MCF 10A (cell line): ENCODE measurements at places on chromosomes 4 and X.

DNA sequence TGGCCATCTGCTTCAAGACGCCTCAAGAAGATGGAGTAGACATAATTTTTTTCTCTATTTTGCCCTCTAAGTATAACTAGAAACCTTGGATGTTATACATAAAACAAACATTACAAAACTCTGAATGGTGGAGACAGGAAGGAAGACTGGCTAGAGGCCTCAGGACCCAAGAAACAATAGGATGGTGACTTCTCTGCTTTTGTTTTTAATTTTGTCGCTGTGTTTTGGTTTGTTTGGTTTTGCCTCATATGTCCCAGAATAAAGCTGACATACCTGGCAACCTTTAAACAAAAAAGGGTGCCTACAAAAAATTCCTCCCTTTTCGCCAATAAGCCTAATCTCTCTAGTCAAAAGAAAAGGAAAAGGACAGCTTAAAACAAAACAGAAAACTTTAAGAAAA is 109.1 kb downstream of the PPP4R3C start:
- no peak for DNase-seq

DNA sequence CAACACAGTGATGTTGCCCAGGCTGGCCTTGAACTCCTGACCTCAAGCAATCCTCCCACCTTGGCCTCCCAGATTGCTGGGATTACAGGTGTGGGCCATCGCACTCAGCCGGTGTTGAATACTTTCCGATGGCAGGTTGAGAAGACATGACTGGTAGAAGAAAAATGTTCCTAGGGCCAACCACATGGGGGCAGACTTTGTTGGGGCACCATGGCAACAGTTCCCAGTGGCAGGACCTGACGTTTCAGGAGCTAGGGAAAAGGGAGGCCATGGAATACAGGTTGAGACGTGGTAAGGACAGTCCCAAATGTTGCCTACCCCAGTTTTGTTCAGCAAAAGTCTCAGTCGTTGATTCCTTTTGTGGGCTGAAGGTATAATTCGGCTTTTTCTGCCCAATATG is 134.6 kb downstream of the ASMT start:
- peak; percentile 5 for DNase-seq

DNA sequence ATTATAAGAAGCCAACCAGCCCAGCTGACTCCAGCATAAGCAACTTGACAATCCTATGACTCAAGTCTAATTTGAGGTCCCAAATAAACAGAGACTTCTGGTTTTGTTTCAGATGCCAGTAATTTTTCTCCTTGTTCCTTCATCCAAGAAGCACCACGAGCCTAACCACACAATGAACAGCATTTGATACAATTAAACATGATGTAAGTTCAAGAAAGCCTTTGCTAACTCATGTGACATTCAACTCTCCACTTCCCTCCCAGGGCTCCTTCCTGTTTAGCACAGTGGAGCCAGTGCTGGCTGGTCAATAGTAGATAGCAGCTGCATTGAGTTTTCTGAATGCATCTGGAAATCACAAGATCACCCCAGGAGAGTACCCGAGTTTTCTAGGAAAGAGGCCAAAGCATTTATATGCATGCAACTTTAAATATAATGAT is 206.3 kb downstream of the ARHGAP24 start:
- DNase-seq, result peak; percentile 24

DNA sequence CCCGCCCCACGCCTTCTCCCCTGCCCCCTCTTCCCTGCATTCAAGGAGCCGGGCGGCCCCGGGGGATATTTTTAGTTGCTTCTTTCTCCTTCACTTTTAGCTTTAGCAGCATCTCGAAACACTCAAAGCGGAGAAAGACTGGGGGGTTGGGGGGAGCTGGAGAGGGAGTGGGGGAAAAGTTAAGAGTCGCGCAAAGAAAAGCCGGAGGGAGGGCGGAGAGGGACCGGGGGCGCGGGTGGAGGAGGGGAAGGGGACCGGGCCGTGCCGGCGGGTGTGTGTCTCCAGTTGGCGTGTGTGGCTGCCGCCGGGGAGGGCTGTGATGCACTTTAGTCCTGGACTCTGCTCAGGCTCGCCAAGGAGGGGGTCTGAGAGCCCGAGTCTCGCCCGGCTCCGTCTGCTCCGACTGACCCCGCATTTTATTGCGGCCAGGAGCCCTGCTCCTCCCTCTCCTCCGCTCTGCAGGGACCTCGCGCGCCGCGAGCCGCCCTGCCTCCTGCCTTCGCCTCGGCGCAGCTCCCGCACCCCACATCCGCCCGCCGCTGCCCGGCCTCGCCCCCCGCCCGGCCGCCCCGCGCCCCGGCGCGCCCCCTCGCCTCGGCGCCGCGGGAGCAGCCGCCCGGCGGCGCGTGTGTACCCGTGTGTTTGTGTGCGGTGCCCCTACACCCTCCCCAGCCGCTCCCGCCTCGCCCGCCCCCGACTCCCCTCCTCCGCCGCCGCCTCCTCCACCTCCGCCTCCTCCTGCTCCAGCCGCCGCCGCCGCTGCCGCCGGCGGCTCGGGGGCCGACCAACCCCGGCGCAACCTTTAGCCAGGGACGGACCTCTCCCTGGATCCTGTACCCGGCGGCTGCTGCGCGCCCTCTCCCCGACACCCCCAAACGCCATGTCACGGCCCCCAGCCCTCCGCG is 1.4 kb downstream of the ZNF827 start:
- DNase-seq, result peak; percentile 57

DNA sequence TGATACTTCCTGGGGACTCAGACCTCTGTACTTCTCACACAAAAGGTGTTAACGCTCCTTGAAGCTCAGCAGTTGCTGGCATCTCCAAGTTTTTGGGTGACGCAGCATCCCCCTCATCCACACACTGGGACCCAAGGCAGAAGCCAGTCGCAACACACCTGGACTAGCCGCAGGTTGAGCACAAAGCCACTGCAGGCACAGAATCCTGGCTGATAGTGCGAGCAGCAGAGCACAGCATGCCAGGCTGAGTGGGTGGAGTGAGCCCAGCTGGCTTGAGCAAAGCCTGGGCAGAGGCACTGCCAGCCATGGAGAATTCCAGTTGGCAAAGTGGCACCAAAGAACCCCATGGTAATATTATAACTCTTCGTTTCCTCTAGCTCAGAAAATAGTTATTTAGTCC is 873.2 kb upstream of the NDST4 start:
- DNase-seq, result no peak

DNA sequence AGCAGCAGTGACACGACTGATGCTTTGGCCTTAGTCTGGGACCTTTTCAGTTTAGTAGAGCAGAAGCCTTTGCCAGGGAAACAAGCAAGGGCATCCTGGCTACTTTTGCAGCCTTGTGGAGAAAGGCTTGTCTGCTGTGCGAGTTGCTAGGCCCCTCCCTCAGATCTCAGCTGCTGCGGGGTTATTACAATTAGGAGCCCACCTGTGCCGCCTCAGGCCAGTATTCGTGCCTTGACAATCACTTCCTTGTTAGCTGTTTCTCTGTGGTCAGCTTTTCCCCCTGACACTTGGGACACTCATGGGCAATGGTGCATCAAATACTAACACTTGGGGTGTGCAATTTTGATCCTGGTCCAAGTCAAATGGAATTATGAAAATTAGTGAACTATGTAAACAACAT is 67.9 kb downstream of the SH2D1A start:
- no peak for DNase-seq

DNA sequence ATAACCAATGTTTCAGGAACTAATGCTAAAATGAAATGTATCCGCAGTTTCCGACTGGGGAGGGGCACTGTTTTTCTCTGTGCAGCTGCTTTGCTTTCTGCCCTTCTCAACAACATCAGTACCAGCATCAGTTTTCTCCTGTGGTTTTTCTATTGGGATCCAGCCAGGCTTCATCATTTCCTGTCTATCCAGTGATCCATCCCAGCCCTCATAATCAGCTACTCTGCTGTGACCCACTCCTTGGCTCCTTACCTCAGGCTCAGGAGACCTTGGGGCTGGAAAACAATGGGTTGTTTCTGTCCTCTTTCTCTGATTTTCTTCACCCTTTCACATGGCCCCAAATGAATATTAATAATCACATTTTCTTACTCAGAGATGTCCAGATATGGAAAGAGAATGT is 222.2 kb upstream of the DKK2 start:
- peak; percentile 36 for DNase-seq

GRCh38 chr4:76998251-76998901 is 48.8 kb downstream of the SEPTIN11 start:
- no peak for DNase-seq

- DNase-seq, result no peak
These were observed 4.4 kb downstream of the RBM3 start for GRCh38 chrX:48578661-48579128.

DNA sequence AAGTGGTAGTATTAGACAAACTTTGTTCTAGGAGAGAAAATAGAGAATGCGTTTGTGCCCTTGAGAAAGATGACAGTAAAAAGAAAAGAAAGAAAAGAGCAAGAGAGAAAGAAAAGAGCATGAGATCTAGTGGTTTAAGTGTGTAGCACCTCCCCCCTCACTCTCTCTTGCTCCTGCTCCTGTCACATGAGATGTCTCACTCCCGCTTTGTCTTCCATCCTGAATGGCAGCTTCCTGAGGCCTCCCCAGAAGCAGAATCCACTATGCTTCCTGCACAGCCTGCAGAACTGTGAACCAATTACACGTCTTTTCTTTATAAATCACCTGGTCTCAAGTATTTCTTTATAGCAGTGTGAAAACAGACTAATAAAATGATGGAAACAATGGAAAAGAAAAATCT is 499.6 kb downstream of the ACTRT1 start:
- no peak for DNase-seq

- peak; percentile 58 for DNase-seq
These were observed 772 bp upstream of the PABPC4L start for GRCh38 chr4:134202166-134202956.

GRCh38 chr4:174281182-174281737 is 2.2 kb downstream of the FBXO8 start:
- no peak for DNase-seq

- no peak for DNase-seq
These were observed 52.7 kb downstream of the CORIN start for GRCh38 chr4:47785153-47785552.

- DNase-seq, result no peak
These were observed 109.2 kb downstream of the ARHGAP10 start for GRCh38 chr4:147840838-147841738.

DNA sequence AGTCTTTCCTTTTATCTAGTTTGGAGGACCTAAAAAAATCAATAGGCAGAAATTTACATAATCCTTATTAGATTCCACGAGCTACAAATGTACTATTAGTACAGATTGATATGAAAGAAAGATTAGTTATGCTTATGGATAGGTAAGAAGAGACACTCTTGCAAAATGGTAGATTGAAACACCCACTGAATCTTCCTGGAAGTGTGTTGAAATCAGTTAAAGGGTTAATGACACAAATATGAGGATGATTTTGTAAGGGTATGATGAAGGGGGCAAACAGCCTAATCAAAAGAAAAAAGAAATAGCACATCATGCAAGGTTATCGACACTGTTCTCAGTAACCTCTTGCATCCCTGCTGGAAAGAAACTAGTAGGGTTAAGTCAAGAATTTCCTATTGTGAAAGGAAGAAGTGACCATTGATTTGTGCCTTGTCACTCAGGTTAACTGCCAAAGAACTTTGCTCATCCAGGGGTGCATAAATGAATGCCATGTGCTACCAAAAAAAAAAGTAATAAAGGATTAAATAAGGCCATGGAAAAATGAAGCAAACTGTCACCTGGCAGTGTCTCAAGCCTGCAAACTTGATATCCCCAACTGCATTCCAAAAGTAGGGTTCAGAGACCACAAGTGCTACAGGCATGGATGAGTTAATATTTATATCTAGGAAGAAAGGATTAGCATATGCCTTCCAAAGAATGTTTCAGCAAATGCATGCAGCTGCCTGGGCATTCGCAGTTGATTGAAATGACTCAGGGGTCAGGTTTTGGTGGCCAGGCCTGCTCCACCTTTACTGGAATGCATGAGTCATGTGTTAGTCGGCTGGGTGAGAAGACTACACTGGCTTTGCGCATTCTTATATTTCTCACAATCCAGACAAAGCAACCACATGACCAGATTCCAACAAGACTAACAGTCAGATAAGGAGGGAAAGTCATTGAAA is 78.3 kb upstream of the ATXN3L start:
- DNase-seq, result peak; percentile 98

- DNase-seq, result peak; percentile 5
These were observed 251.1 kb upstream of the MAD2L1 start for GRCh38 chr4:120317713-120318112.

DNA sequence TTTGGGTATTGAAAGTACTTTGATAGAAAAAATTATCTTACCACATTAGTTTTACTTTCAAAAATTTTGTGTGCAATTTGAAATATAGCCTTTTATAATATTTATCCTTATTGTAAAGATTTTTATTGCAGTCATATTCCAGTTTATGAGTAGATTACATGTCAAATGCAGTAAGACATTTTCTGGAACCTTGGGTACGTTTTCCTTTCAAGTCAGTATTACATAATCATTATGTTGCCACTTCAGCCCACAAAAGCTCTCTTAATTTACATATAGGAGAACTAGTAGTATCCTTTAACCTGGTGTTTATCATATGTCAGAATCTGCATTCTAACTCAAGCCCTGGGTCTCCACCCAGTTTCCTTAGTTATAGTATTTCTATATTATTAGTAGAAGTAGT is 98.5 kb downstream of the CENPC start:
- no peak for DNase-seq

GRCh38 chr4:69531251-69531650 is 35.5 kb upstream of the UGT2B4 start:
- DNase-seq, result no peak

DNA sequence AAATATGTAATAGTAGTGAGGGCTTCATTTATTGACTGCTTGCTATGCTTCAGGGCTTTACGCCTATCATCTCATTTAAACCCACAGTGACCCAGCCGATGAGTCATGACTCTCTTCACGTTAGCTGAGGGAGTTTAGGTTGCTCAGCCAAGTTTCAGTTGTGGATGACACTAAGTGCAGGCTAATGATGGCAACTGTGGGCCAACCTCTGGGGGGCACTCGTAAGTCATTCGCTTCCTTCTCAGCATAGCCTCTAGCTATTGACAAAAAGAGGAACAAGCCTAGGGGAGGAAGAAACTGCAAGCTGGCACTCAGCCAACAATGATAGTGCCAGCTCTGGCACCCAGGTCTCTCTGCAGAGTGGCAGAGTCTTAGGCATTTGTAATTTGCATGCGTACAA is 325.0 kb downstream of the ARHGAP10 start:
- peak; percentile 78 for DNase-seq

GRCh38 chr4:152586668-152587067 is 50.8 kb upstream of the FBXW7 start:
- no peak for DNase-seq

DNA sequence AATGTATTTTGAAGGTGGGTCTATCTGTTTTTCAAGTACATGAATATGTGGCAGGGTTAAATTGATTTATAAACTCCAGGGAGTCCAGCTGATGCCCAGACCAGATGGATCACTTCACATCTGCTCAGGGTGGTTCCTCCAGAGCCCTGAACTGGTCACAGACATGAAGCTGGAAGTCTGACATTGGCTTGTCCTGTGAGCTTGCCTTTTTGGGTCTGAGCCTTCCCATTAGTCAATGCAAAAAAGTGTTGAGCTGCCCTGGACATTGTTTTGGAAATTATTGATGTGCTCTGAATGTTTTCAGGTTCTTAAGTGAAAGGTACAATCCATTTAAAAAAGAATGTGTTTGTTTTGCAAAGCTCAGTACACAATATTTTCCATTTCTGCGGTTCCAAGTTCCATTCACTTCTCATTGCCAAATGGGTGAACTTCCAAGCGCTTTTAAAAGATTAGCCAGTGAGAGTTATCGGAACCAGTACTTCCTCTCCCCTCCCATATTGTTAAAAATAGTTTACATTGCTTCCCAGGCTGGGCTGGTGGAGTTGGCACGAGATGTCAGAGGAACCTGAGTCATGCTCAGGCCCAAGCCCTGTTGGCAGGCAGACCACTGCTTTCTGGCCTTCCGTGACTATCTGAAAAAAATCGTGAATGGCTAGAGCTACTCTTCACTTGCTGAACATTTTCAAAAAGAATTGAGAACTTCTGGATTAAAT is 52.1 kb downstream of the PDGFRA start:
- DNase-seq, result peak; percentile 91

GRCh38 chrX:96689991-96690390 is 5.3 kb downstream of the DIAPH2 start:
- no peak for DNase-seq
